ENCODE measurements at places on chromosomes 12 and 14. TPM values are rescaled to one million over a fixed set of nuclear protein-coding genes. Genes with fewer than 3 reads are reported as not detected.

- no peak for DNase-seq
These were observed 362.6 kb downstream of the BCL11B start for GRCh38 chr14:98909251-98909944.

Gene ARHGEF25
- 77.0 TPM for total RNA-seq

Gene SPTB
- total RNA-seq = 5.6 TPM

GRCh38 chr14:90758959-90759358 lies 57.3 kb downstream of the TTC7B start:
- peak; percentile 11 for DNase-seq
